Activated naive CD8-positive, alpha-beta T cell treated with anti-CD3 and anti-CD28 coated beads for 36 hours (primary cell): ENCODE measurements at places on chromosomes 2 and 18.

- no peak for DNase-seq
Observed at GRCh38 chr2:200360364-200360763, 53.9 kb downstream of the SPATS2L start.

- DNase-seq: peak; percentile 31
Observed at GRCh38 chr2:54456612-54457322, 640 bp downstream of the SPTBN1 start.

GRCh38 chr2:4020649-4021048 lies 317.3 kb downstream of the DCDC2C start:
- DNase-seq: no peak

DNA sequence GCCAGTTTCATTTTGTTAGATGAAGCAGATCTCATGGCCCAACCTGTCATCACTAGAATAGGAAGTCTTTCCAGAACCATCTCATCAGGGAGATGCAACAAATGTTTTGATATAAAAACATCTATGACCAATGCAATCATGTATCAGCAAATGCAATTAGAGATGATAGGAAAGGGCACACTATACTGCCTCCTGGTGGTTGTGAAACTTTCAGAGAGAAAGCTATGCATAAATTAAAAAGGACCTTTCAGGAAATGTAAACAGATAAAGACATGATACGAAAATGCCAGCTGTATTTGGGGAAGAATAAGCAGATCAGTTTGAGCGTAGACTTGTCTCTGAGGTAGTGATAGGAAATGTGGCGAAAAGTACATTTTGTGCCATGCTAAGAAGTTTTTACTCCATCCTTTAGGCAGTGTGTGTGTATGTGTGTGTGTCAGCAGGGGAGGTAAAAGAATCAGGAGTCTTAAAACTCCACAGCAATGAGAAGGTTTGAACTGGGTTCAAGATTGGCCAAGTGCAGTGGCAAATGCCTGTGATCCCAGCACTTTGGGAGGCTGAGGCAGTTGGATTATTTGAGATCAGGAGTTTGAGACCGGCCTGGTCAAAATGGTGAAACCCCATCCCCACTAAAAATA lies 479.3 kb downstream of the CPS1 start:
- DNase-seq: no peak

GRCh38 chr2:86323273-86324021 lies 14.0 kb downstream of the REEP1 start:
- no peak for DNase-seq

- no peak for DNase-seq
Observed at GRCh38 chr2:24906466-24906865, 13.6 kb downstream of the ADCY3 start.

DNA sequence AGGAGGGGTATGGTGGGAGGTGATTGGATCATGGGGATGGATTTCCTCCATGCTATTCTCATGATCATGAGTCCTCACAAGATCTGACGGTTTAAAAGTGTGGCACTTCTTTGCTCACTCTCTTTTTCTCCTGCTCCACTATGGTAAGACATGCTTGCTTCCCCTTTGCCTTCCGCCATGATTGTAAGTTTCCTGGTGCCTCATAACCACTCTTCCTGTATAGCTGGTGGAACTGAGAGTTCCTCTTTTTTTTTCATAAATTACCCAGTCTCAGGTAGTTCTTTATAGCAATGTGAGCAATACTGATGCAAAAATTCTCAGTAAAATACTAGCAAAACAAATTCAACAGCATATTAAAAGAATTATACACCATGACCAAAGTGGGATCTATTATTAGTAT lies 728.5 kb upstream of the SLC8A1 start:
- DNase-seq: no peak

GRCh38 chr2:6896930-6897759 lies 19.6 kb downstream of the RSAD2 start:
- DNase-seq: no peak

- DNase-seq: no peak
Observed at GRCh38 chr2:216428618-216429350, 16.5 kb downstream of the SMARCAL1 start.

DNA sequence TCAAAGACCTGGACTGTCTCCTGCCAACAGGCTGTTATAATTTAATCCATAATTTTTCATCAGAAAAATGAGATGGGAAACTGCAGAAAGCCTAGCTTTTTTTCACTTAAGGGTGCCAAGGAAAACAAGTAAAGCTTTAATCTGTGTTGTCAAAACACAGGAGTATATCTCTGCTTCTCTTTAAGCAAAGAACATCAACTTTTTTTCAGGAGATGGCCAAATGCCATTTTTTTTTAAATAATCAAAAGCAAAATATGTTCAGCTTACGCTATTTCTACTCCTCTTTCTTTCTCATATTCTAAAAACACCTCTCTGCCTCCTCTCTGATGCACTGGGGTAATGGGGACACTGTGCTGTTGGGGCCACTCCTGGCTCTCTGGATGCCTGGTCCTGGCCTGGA lies 73.1 kb upstream of the NXPH2 start:
- DNase-seq: no peak
